ENCODE measurements at places on chromosomes 12 and 14.

DNA sequence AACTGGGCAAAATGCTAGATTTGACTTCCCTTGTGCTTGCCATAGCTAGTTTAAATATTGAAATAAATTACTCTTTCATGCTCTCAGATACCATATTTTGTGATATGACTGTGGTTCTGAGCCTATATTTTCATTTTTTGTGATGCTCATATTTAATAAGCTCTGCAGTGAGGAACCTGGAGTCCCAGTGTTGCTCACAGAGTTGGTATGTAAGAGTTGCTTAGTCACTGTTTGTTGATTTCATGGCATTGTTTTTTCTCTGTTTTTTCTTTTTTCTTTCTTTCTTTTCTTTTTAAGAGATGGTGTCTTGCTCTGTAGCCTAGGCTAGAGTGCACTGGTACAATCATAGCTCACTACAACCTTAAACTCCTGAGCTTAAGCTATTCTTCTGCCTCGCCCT is 750.5 kb upstream of the TMEM132C start:
- DNase-seq: no peak

DNA sequence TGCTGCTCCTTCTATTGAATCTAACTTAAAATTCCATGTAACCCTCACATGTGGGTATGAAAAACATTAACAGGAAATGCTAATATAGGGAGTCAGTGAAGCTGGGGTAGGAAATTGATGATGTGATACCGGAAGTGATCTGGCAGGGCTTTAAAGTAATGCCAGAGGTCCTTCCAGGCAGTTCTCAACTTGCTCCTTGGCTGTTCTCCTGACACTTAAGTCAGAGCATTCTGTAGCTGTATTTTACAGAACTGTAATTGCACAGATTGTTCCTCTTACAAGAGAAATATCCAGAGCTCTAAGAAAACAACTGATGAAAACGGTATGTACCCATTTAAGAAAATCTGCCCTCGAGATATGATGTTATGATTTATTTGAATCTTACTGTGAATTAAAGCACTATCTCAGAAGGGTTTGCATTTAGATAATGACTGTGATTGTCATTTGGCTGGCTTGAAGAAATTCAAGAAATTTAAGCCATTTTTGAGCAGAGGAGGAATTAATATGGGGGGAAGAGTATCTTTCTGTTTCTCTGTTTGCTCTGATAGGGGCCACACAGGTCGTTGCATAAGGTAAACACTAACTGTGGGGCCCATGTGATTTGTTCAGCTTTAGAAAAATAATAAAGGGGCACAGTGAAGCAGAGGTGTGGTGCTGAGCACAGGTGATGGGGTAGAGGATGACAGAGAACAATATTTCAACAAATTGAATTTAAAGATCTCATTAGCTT is 88.4 kb downstream of the BBS10 start:
- DNase-seq: no peak

GRCh38 chr12:5498076-5498475 is 66.2 kb downstream of the NTF3 start:
- no peak for DNase-seq

DNA sequence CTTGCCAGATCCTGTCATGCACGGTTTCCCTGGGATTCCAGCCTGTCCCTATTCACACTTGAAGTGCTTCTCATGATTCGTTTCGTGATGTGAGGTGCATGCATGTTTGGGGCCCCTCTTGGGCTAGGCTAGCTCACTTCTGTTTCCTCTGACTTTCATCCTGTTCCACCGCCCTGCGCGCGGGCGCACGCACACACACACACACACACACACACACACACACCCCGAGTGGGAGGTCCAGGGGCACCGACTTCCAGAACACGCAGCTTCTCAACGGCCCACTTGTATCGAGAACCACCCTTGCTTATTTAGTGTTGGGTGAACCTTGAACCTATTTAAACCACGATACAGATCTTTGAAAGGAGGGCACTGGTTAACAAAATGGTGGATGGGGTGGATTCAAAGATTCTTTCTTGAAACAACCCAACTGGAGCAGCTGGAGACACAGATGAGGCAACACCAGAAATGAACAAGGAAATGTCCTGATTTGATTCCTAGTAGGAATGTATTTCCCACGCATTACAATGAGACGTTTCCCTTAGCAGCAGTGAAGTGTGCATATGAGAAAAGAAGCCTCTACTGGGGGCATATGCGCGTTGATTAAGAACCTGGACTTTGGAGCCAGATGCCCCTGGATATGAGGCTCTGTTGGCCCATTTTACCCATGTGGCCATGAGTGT is 16.3 kb downstream of the ELK3 start:
- no peak for DNase-seq

- DNase-seq: no peak
These were observed 689.4 kb downstream of the NOVA1 start for GRCh38 chr14:25908277-25909044.

DNA sequence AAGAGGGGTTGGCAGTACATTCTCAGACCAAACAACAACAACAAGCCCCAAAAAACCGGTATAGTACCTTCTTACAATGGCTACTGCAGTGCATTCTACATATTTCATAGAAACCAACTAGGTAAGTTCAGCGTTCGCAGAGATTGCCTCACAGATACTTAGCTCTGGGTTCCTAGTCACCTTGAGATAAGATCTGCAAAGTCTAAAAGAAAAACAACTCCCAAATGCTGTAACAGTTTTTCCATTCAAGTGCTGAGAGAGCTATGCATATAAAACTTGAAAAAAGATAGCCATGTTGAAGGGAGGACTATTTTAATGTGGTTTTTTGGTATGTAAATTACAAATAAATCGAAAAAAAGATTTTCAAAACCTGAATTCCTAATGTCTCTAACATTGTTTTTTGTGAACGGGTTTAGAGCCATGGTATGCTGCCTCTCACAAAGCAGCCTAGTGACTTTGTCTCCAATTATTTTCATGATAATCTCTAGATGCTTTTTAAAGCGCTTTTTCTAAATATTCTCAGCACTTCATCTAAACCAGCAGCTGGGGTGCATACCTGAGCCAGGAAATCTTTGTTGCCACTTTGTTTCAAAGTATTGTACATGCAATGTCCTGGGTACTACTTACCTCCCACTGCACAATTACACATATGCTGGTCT is 56.6 kb upstream of the CRACR2A start:
- DNase-seq: no peak

DNA sequence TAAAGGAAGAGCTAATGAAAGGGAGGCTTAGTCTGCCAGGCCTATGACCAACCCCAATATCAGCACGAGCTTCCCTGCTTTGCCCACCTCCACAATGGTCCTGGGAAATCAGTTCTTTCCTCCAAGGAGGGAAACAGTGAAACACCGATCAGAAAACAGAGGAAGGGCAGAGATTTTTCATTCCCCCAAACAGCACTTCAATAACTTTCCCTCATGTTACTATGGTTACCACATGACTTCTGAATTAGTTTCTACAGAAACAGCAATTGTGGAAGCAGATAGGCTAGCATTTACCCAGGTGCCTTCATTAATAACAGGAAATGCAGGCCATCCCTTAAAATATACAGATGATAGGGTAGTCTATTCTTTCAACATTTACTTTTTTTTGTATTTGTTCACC is 35.9 kb downstream of the TRIM9 start:
- no peak for DNase-seq

- DNase-seq: no peak
These were observed 18.0 kb downstream of the NIN start for GRCh38 chr14:50812856-50813543.

GRCh38 chr12:94145191-94145983 is 3.0 kb upstream of the PLXNC1 start:
- no peak for DNase-seq

DNA sequence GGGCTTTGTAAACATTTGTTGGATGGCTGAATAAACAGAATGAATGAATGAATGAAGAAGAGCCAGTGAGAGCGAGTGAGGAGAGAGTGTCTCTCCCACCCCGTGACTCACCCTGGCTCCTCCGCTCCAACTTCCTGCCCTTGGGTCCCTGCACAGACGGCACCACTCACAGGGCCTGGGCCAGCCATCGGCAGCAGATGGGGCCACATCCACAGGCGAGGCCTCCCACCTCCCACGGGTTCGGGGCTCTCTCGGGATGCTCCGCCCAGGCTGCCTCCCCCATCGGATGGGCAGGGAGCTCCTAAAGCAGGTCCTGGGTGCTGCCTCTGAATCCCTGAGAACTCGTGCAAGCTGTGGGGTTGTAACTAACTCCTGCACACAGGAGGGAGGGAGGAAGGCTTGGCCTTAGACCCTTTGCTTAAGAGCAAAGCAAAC is 41.3 kb downstream of the CCNK start:
- DNase-seq: no peak

DNA sequence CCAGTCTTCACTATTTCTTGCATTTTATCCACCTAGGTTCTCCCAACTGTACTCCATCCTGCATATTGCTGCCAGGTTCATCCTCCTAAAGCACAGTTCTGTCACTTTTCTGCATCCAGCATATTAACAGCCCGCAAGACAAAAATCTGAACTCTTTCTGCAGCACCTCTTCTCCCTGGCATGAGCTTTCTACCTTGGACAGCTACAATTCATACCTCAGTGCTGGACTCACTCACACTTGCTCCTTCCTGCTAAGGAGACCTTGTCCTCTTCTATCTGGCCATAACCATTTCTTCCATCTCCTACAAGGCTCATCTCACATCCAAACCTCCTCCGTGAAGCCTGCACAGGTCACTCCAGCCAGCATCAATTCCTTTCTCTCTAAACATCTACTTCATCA is 170.1 kb upstream of the GRIP1 start:
- no peak for DNase-seq

GRCh38 chr12:121996050-121996944 is 25.4 kb upstream of the BCL7A start:
- DNase-seq: no peak

DNA sequence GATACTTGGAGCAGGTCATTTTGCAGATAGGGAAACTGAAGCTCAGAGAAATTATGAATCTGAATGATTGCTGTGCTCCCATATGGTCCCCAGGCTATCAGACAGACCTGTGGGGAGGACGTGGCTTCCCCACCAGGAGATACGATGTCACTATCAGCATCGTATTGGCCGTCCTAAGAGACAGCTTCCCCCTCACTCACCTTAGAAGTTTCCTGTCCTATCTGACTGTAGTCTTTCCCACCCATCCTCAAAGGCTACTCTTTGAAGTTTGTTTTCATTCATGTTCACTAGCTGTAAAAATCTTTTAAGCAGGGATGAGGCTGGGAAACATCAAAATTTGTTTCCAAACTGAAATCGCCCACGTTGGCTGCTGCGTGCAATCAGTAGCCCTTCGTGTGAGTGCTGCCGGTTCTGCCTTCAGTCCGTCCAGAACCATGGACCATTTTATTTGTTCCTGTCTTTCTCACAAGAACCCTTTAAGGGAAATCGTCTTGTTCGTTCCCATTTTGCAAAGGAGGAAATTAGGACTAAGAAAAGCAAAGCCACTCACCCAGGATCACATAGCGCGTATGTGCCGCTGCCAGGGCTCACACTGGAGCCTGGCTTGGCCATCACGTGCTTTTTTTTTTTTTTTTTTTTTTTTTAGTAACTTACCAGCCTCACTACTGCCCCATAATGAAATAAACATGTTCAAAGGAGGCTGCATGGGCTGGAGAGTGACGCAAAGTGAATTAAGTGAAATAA is 1.0 kb upstream of the KDM2B start:
- no peak for DNase-seq

GRCh38 chr14:35149239-35149638 is 26.9 kb downstream of the PRORP start:
- no peak for DNase-seq

DNA sequence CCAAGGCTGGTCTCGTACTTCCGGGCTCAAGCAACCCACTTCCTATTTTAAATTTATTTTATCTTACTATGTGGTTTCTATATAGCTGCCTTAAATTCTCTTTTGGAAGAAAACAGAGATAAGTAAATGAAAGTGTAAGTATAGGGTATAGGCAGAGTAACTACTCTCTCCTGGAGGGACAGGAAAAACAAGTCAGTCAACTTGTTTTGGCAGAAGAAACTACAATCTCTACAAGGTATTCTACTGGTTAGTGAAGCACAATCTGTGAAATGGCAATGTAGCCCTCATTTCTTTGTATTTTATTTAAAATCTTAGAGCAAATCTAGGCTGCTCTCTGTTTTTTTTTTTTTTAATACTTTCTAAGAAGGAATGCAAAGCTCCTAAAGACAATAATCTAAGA is 55.4 kb downstream of the UBR7 start:
- DNase-seq: no peak

DNA sequence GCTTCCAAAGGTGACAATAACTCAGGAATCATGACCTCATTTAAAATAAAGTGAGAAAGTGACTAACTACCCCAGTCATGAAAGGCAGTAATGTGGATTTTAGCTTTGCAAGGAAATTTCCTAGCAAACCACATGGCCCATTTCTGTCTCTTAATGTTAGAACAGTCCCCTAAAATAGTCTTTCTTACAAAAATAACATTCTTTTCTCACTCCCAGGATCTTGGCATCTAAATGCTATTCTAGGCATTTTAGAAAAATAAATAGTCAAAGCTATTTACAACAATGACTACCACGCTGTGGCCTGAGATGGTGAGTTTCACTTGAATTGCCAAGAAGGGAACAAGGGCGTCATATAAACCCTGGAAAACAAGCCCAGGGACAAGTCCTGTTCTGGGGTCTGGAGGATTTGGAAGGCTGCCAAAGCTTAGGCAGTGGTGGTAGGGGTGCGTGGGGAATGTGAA is 101.2 kb upstream of the CCDC175 start:
- DNase-seq: no peak

DNA sequence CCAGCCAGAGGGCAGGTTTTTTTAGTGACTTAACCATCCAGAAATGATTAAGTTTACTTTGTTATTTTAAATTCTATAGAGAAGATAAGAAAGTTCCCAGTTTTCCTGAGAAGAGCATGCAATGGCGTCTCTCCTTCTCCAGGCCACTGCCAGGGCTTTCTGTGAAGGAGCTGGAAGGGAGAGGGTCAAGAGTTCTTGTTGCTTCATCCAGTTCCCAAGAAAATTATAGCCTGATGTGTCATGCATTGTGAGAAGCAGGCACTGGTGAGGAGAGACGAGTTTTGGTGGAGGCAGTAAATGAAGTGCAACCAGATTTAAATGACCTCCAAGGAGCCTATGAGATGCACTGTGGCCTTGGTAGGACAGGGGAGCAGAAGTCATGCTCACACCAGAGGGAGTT is 14.2 kb downstream of the ELK3 start:
- DNase-seq: no peak

GRCh38 chr14:55446833-55447232 is 6.4 kb upstream of the TBPL2 start:
- DNase-seq: no peak

GRCh38 chr14:97592341-97592980 is 795.3 kb downstream of the VRK1 start:
- no peak for DNase-seq

GRCh38 chr14:90533591-90534021 is 136.8 kb downstream of the CALM1 start:
- DNase-seq: no peak

All from neural crest cell (in vitro differentiated cells).